Esophagus mucosa (tissue), 1 donor: ENCODE measurements at places on chromosomes 1 and 21. TPM values are rescaled to one million over a fixed set of nuclear protein-coding genes. Genes with fewer than 3 reads are reported as not detected.

DNA sequence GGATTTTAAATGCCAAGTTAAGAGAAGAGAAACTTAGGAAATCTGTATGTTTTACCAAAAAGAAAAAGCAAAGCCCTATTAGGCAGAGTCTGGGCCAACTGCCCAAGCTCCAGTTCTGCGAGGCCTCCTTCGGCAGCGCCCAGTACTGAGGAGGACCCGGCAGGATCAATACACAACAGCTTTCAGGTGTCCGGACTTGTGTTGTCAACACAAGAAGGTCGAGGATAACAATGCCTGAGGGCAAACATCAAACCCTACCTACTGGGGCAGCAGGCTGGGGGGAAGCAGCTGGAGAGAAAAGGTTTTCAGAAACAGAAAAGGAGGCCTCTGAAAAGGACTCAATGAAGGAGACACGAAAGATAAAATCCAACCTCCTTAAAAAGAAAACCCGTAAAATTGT, 98.1 kb upstream of the GJB5 start:
- ATAC-seq: no peak

DNA sequence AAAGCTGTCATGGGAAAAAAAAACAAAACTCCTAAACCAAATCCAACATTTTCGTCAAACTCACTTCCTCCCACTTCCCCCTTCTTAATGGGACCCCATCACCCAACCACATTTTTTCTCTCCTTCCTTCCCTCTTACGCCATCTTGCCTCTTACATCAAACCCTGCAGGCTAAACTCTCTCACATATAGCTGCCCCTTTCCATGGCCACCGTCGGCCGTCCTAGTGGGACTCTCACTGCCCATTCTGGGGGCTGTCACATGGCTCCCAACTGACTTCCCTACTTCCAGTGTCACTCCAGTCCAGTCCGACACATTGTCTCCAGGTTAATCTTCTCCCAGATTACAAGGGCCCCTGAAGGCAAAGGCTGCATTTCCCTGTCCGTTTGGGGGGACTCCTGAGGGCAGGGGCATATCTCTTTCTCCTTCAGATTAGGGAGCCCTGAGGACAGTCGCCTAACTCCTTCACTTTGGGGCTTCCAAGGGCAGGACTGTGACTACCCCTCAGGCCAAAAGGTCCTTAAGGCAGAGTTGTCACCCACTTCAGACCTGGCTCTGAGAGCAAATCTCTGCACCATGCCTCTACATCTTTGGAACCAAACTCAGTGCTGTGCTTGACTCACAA, 658 bp downstream of the UBXN11 start:
- no peak for ATAC-seq

DNA sequence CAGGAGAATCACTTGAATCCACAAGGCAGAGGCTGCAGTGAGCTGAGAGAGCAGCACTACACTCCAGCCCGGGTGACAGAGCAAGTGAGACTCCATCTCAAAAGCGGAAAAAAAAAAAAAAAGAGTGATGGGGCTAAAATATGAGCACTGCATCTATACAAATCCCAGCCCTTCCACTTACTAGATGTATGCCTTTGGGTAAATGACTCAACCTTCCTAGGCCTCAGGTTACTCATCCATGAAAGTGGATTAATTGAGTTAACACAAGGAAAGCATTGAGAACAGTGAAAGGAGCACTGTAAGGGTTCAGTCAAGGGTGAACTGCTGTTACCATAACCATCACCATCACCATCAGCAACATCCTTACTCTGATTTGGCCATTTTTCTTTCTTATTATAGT, 226.4 kb upstream of the C8B start:
- ATAC-seq: no peak

- ATAC-seq: no peak
Observed at GRCh38 chr1:182688436-182689205, 4.2 kb upstream of the RGS8 start.

DNA sequence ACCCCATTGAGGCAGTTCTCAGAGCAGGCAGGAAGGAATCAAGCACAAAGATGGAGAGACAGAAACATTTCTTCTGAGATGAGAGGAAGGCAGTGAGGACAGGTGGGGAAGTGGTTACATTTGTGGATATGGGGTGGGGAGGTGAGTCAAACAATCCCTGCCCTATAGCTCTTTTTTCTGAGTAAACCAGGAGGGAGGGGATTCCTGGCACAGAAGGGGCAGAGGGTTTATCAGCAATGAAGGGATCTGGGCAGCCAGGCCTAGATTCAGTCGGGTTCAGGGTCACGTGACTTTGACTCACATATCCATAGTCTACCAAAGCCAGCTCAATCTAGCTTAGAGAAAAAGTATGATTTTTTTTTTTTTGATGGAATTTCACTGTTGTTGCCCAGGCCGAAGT, 15.7 kb upstream of the PHC2 start:
- no peak for ATAC-seq

DNA sequence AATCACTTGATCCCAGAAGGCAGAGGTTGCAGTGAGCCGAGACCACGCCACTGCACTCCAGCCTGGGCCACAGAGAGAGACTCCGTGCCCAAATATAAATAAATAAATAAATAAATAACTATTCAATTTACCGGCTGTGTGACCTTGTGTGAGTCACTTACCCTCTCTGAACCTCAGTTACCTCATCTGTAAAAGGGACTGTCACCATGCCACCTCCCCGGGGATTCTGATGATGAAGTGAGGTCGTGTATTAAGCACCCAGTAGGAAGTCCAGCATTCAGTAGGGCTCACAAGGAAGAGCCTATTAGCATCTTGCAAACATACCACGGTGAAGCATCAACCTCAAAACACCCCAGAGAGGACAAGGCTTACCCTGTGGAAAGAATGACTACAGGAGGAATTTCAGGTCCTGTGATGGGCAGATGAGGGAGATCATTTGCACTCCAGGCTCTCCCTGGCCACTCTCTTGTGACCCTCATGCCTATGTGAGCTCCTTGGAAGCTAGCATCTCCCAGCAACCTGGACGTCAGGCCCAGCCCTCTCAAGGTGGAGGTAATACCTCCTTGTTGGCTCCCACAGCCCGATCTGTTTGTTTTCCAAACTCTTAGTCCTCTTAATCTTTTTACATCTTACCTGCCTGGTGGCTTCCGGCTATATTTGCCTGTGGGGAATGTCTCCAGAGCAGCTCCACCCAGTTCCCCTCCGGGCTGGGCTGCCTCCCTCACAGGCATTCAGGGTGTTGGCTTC, 7.6 kb upstream of the C1QA start:
- ATAC-seq: no peak

DNA sequence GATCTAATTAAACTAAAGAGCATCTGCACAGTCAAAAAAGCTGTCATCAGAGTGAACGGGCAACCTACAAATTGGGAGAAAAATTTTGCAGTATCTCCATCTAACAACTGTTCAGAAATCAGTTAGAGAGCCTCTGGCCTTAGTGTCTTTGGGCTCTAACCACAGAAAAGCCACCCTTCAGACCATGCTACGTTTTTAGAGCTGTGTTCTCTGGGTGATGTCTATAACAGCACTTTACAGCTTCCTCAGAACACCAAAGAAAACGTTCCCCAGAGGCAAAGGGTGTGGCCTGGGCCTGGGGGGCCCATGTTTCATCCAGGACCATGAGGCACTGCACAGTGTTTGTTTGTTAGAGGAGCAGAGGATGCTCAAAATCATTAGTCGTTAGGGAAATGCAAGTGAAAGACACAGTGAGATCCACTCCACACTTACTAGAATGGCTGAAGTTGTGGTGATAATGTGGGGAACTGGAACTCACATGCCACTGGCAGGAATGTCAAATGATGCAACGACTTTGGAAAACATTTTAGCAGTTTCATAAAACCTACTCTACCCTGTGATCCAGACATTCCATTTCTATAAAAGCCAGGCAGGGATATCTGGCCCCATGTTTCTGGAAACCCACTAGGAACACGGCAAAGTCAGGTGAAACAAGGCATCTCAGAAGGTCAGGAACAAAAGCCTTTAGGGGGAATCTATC, 250.4 kb upstream of the HOOK1 start:
- no peak for ATAC-seq

- ATAC-seq: peak; percentile 72
Observed at GRCh38 chr1:11158720-11159321, 30.3 kb upstream of the ANGPTL7 start.

DNA sequence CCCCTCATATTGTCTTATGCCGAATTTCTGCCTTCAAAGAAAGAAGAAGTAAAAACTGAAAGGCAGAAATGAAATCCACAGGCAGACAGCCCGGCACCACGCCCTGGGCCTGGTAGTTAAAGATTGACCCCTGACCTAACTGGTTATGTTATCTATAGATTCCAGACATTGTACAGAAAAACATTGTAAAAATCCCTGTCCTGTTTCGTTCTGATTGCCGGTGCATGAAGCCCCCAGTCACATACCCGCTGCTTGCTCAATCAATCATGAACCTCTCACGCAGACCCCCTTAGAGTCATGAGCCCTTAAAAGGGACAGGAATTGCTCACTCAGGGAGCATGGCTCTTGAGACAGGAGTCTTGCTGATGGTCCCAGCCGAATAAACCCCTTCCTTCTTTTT, 49.3 kb downstream of the JMJD4 start:
- ATAC-seq: no peak

GRCh38 chr1:155218854-155219591, 10.5 kb downstream of the MTX1 start:
- ATAC-seq: peak; percentile 24

GRCh38 chr1:212042436-212042835, 6.9 kb downstream of the DTL start:
- no peak for ATAC-seq

DNA sequence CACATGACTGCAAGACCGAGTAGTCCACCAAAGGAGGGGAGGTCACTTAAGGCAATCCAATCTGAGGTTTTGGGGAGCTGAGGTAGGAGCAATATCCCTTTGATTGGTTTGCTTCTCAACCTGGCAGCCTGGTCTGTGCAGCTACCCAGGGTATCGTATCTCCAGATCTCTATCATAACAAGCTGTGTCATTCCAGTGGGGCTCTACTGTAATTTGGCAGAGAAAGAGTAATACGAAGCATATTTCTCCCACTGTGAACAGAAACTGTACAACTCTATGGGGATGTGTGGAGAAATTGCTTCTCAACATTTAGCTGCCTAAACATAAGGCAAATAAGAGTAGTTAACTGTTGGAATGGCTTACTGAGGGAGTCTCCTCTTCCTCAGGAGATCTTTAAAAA, 20.6 kb downstream of the CD101 start:
- ATAC-seq: no peak

DNA sequence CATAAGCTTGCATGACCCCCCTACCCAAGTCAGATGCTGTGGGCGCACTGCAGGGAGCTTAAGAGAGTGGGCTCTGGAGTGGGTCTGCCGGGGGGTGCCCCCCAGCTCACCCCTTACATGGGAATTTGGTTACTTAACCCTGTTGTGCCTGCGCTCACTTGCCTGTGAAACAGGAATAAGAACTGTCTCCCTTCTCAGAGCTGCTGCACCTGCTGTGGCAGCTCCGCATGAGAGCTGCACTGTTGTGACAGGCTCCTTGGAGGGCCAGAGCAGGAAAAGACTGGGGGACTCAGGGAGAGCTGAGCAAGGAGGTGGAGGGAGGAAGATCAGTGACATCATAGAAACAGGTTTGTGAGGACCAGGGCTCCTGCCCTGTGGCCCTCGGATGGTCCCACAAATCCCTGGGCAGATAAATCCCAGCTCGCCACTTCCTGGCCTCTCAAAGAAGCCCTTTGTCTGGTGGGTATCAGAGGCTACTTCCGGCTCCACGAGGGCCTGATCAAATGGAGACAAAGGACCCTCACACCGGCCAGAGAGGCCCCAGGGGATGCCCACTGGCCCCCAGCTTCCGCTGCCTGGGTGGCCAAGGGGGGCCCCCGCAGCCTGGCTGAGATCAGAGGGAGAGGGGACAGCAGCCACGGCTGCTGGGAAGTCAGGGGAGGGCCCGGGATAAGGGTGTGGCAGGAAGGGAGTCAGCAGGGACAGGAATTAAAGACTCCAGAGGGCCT, 28.9 kb upstream of the LAPTM5 start:
- ATAC-seq: no peak

DNA sequence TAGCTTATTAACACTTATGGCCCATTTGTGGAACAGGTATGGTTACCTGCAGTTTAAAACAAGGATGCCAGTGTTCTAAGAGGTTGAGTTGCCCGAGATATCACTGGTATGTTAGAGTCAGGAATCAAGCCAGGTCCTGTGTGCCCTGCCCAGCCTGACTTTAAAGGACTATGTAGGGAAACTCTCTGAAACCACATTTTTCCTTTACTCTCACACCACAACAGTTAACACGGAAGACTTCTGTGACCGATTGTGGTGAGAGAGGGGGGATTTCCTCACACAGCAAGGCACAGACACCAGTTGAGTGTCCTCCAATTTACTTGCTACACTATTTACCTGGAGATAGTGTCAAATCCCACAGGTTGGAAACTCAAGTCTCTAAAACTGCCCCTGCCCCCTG, 47.8 kb downstream of the UCK2 start:
- peak; percentile 39 for ATAC-seq

DNA sequence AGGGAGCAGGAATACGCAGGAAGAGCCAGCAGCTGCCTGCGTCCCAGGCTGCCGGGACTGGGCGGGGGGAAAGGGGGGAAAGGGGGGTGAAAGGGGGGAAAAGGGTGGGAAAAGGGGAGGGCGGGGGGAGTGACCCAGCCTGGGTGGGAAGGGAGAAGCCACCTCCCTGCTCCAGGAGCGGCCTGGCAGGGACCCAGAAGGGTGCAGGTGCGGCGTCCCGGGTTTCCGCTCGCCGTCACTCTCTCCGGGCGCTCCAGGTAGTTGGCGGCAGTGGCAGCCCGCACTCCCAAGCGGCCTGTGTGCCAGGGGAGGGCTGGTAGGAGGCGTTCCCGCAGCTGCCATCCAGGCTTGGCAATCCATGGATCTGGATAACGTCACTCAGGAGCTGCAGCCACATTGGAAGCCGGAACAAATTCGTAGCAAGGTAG, 141.0 kb upstream of the NGF start:
- ATAC-seq: peak; percentile 58

DNA sequence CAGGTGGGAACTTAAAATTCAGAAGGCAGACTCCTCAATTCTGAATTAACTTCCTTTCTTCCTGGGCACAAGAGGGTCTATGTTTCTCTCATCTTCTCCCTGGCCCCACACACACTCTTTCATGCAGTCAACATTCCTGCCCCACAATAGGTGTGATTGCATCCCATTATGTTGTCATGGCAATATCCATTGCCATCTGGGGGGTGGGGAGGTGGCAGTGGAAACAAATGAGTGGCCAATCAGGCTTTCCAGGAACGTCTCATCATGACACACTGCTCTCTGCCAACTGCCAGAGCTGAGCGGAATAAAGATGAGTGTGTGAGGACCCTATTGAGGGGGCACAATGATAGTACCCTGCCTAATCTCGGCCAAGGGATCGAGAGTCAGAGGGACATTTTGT, 80.4 kb downstream of the KCND3 start:
- ATAC-seq: no peak

NBPF6 gene
- not detected for total RNA-seq

RPE65 gene
- not detected for total RNA-seq

MRPL37 gene
- total RNA-seq: 86.1 TPM

COL6A2 gene
- total RNA-seq: 20.5 TPM

DPYD gene
- 29.4 TPM for total RNA-seq

NR1I3 gene
- not detected for total RNA-seq

RHBDL2 gene
- total RNA-seq: 16.1 TPM

RNF207 gene
- total RNA-seq: 10.8 TPM

DMRTA2 gene
- 1.7 TPM for total RNA-seq

CELA3A gene
- not detected for total RNA-seq
